ENCODE measurements at places on chromosomes 2 and 18.

DNA sequence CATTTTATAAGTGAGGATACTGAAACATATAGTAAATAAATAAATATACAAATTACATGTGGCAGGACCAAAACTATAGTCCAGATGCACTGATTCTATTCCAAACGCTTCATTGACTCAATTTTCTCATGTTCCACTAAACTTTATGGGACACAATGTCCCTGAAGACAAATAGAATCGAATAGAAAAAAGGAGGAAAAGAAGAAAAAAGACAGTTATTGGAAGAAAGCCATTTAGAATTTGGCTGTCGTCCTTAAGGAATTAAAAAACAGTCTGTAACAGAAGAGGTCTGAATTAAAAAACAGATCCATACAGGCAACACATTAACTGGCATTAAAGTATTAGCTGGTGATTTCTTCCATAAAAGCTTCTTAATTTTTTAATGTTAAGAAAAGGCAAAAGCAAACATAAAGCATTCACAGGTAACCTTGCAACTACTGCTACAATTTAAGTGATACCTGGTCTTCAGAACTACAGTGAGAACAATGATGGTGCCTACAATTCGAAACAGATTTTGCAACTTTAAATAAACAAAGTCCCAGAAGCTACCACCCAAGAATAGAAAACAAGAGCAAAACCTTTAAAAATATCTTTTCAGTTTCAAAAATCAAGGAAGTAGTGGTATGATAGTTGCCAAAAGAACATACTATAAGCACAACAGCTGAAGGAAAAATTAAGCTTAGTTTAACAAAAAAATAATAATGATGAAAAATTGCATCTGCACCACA, 17.4 kb upstream of the CHAC2 start:
- no peak for DNase-seq

- no peak for DNase-seq
These were observed 80.3 kb downstream of the CDCA7 start for GRCh38 chr2:173434762-173435569.

- DNase-seq = no peak
These were observed 10.4 kb upstream of the ZDBF2 start for GRCh38 chr2:206263959-206264603.

DNA sequence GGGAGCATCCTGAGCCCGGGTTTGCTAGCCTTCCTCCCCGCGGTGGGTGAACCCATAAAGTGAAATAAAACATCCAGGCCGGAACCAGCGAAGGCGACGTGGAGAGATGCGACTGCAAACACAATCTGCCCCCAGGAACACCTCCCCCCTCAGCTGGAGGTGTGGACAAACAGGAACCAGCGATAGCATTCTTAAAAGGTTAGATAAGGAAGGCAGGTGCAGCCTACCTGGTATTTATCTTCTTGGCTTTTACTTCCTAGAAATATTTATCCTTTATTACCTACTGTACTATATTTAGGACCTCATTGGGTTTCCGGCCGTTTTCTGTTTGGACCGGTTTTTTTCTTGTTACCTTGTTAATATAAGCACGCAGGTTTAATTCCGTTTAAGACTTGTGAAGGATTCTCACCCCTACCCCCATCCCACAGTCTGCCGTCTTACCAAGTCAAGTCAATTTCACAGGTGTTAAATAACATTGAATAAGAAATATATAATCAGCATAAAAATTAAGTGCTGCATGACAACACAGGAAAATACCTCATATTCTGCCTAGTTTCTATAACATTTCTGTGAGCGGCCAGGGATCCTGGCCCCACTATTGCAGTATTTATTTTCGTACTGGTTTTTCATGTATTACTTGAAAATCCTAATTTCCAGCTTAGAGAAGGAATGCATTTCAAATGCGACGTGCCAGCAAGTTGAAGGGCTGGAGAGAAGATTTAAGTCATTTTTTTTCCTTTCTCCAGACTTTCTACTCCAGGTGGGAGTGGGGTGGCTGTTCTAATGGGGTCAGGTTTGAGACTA, 224.0 kb upstream of the ID2 start:
- DNase-seq = peak; percentile 28

DNA sequence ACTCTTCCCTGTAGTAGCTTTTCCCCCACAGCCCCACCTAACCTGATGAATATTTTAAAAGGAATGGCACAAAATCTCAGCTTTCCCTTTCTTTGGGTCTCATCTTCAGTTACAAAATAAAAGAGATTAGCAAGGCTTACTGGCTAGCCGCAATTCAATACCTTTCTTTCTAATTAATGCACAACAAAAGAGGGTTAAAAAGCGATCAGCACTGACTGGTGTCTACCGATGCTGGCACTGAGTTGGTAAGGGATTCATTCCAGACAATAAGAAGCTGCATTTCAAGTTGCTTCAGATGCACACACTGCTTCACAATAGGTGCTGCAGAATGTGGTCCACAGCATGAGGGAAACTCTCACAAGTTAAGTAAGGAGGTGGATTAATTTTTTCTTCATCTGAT, 41.9 kb downstream of the HDHD2 start:
- no peak for DNase-seq

- DNase-seq = no peak
These were observed 10.4 kb upstream of the EN1 start for GRCh38 chr2:118857677-118858484.

- peak; percentile 32 for DNase-seq
These were observed 83.6 kb downstream of the ASXL2 start for GRCh38 chr2:25794544-25795276.

DNA sequence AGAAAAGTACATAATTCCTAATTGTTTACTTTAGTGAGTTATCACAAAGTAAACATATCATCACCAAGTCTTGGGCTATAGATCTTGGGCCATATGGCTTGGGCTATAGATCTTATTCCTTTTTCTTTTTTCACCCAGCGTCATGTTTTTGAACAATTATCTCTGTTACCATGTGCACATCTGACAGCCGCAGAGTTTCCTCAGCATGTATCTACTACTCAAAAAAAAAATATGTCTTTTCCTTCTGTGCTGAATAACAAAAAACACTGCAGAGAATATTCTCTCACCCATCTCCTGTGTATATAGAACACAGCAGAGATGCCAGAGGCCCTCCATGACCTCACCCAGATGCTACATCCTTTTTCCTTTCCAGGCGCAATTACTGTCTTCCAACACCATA, 76.2 kb upstream of the MYO3B start:
- no peak for DNase-seq

- DNase-seq = no peak
These were observed 41.4 kb downstream of the FAM178B start for GRCh38 chr2:96945014-96945413.

DNA sequence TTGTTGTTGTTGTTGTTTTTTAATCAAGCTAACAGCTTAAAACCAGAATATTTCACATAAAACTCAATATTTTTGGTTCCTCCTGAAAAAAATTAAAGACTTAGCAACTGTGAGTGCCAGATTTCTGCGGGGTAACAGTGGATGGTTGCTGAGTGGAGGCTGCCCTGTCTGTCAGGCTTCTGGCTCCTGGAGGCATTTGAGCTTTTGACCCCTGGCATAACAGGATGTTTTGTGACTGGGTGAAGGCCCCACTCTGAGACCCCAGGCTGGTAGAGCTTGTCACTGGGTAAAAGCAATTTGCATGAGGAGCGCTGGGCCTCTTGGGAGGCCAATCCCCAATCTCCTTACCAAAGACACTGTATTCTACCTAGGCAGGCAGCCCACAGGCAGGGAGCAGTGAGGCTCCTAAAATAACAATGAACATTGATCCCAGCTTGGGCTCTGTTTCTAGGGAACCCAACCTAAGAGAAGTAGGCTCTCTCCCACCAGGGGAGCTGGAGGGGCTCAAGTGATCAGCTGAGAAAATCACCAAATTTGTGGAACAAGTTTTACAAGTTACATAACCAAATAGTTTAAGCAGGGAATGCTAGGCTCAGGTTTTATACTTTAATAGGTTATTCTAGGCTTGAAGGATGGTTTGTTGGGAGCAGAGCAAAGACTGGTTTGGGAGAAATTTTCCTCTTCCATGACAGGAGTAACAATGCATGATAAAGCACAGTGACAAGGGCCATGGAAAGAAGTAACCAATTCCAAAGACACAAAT, 5.9 kb upstream of the SPRED2 start:
- no peak for DNase-seq

- no peak for DNase-seq
These were observed 249.4 kb upstream of the FAM98A start for GRCh38 chr2:33848486-33848885.

GRCh38 chr18:52363861-52364260, 23.9 kb downstream of the DCC start:
- no peak for DNase-seq

DNA sequence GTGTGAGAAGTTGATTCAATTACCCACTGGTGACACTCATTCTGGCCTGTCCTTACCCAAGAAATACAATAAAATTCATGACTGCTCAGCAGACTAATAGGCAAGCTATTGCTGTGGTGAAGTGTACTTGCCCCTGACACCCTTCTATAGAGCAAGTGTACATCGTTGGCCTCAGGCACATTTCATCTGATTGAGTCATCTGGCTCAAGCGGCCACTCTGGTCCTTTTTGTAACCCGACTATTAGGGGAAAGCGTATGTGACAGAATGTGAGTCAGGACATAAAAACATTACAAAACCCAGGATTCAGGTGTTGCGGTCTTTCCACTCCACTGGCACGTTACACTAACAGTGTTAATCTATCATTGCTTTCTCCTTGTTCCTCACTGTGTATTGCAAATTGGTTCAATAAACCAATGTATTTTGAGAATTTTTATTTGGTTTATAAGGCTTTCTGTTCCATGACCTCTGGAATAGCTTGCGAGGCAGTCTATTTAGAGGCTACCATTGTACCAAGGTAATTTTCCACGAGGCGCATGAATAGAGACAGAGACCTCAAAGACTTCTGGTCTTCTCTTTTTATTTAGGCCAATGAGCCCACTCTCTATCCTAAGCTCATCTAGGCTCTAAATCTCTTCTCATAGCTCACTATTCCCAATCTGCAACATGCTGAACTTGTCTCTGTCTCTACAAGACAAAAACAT, 10.2 kb upstream of the TTC32 start:
- DNase-seq = no peak

- DNase-seq = no peak
These were observed 358.9 kb downstream of the HRH4 start for GRCh38 chr18:24819141-24819890.

Measured in CD8-positive, alpha-beta memory T cell (primary cell).